ENCODE measurements at places on chromosomes 4 and X. TPM values are rescaled to one million over a fixed set of nuclear protein-coding genes. Genes with fewer than 3 reads are reported as not detected.

LANCL3 gene
- total RNA-seq = 0.16 TPM

GUCY1B1 gene
- total RNA-seq = 32.6 TPM

HTN3 gene
- total RNA-seq = not detected

CCKAR gene
- total RNA-seq = not detected

CT45A1 gene
- not detected for total RNA-seq

ZNF330 gene
- total RNA-seq = 156 TPM

FREM3 gene
- not detected for total RNA-seq

IGBP1 gene
- 47.8 TPM for total RNA-seq

UGT2B17 gene
- not detected for total RNA-seq

STS gene
- 5.0 TPM for total RNA-seq

POF1B gene
- 0.89 TPM for total RNA-seq

MAGEA11 gene
- total RNA-seq = not detected

SYN1 gene
- 11.1 TPM for total RNA-seq

BEX5 gene
- 0.68 TPM for total RNA-seq

MAGEB17 gene
- total RNA-seq = not detected

ARL9 gene
- not detected for total RNA-seq

CSTF2 gene
- 6.6 TPM for total RNA-seq

GAGE13 gene
- not detected for total RNA-seq

BRS3 gene
- total RNA-seq = not detected

THAP9 gene
- 5.5 TPM for total RNA-seq

ZCCHC12 gene
- total RNA-seq = not detected

DYNLT3 gene
- total RNA-seq = 16.8 TPM

Measured in Right ventricle myocardium inferior (tissue), 1 donor.